Nephron progenitor cell (in vitro differentiated cells): ENCODE measurements at places on chromosomes 5 and 9.

- no peak for DNase-seq
Observed at GRCh38 chr5:179404321-179405053, 59.2 kb upstream of the ADAMTS2 start.

DNA sequence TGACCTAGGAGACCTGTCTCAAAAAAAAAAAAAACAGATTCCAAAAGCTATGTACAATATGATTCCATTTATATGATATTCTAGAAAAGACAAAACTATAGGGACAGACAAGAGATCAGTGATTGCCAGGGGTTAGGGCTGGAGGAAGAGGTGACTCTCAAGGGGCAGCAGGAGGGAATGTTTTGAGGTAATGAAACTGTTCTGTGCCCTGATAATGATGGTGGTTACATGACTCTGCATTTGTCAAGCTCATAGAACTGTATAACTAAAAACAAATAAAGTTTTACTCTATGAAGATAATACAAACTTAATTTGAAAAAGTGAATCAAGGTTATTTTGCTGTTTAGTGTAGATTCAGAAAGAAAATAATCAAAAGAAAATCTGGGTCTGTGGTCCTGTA is 125.3 kb upstream of the IQGAP2 start:
- DNase-seq: no peak

DNA sequence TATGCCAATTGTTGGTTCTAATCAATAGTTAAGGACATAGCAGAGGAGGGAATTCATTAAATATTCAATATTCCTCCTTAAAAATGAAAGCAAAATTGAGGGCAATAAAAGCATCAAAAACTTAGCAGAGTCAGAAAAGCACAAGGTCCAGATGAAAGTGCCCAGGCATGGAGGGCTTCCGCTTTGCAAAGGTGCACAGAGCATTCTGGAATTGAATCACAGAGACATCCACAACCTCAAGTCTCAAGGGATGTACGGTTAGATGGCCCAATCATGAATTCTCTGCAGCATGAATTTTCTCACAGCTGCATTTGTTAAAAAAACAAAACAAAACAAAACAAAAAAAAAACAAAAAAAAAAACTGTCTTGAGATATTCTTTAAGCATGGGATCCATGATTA is 253.7 kb downstream of the SPOCK1 start:
- no peak for DNase-seq

GRCh38 chr5:126695091-126695490 is 81.8 kb upstream of the LMNB1 start:
- no peak for DNase-seq

- DNase-seq: no peak
Observed at GRCh38 chr9:115733318-115734110, 420.1 kb upstream of the PAPPA start.

GRCh38 chr9:114588651-114589526 is 1.3 kb downstream of the ATP6V1G1 start:
- DNase-seq: no peak

- peak; percentile 8 for DNase-seq
Observed at GRCh38 chr9:79662537-79662956, 90.8 kb downstream of the TLE4 start.

DNA sequence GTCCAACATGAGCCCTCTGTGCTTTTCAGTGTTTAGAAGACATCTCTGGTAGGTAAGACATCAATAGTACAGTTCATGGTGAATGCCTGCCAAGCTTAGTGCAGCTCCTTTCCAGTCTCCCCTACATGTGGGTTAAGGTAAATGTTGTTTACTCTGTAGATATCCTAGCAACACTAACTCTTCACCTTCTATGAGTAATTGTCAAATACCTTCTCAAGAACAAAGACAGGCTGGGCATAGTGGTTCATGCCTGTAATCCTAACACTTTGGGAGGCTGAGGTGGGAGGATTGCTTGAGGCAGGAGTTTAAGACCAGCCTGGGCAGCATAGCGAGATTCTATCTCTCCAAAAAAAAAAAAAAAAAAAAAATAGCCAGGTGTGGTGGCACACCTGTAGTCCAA is 18.7 kb upstream of the RASGRF2 start:
- DNase-seq: no peak

GRCh38 chr9:98873951-98874371 is 66.5 kb downstream of the GALNT12 start:
- DNase-seq: no peak

DNA sequence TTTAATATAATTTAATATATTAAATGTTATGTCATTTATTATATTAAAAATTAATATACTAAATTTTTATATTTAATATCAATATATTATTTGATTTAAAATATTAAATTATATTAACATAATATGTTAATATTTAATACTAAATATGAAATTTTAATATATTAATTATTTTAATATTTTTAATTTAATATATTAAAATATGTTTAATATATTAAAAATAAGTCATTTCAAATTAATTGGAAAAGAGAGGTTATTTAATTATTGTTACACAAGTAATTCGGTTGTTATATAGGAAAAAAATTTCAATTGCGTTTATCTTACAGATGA is 114.2 kb downstream of the LIFR start:
- DNase-seq: no peak

GRCh38 chr5:172447646-172448365 is 6.5 kb downstream of the SH3PXD2B start:
- DNase-seq: no peak

DNA sequence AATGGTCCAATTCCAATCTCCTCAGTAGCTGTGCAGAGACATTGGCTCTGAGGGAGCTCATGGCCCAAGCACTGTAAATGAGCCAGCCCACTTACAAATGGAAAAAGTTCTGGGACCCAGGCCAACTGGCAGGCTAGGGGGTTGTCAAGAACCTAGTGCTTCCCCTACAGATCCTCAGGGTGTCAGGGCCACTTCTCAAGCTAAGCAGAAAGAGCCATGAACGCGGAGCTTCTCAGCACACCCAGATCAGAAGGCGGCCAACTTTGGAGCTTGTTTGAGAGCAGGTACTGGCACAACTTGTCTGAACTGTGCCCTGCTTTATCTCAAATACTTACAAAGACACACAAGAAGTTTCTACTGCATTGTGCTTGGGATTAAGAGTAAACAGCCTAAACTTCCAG is 17.5 kb downstream of the TLE1 start:
- no peak for DNase-seq

DNA sequence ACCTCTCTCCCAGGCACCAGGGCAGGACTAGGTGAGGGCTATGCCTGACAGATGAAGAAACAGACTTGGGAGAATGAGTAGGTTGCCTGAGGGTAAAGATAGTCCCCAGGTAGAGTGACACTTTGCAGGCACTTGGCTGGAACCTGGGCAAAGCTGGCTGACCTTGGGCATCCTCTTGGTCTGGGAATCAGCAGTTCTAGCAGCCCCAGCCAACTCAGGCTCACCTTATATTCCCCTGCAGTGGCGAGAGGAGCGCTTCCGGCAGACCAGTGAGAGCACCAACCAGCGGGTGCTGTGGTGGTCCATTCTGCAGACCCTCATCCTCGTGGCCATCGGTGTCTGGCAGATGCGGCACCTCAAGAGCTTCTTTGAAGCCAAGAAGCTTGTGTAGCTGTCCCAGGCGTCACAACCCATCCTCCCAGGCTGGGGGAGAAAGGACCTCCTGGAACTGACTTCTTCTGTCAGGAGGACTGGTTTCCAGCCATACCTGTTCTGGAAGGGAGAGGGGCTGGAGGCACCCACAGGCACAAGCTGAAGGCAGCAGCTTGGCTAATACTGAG is 3.1 kb downstream of the TMED9 start:
- no peak for DNase-seq

- DNase-seq: no peak
Observed at GRCh38 chr5:128192368-128192767, 108.8 kb downstream of the SLC12A2 start.

DNA sequence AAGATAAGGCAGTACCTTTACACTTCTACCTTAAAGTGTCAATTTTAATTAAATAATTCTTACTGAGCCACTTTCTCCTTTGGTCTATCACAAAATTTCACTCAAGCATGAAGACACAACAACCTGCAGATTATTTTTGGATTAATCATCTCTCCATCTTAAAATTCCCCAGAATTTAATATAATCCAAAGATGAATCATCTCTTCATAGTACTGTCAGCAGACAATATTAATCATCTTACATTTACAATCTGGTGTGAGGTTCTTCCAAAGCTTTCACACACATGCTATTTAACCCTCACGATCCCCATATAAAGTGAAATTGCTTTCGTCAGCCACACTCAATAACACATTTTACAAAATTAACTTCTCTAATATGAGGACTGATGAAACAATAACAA is 43.0 kb downstream of the LHFPL2 start:
- no peak for DNase-seq

GRCh38 chr5:67179697-67180361 is 16.8 kb downstream of the CD180 start:
- DNase-seq: no peak

DNA sequence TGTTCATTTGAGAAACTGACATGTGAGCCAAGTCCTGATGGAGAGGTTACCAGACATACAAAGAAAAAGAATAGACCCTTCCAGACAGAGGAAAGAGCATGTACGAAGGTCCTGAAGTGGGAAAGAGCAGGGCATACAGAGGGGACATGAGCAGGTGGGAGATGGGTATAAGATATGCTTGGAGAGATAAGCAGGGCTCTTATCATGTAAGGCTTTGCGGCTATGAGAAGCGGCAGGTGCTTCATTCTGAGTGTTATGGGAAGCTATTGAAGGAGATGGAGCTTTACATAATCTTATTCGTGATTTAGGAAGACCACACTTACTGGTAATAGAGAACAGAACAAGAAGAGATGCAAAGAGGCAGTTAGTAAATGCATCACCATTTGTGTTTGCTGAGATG is 417.1 kb downstream of the EBF1 start:
- DNase-seq: no peak

DNA sequence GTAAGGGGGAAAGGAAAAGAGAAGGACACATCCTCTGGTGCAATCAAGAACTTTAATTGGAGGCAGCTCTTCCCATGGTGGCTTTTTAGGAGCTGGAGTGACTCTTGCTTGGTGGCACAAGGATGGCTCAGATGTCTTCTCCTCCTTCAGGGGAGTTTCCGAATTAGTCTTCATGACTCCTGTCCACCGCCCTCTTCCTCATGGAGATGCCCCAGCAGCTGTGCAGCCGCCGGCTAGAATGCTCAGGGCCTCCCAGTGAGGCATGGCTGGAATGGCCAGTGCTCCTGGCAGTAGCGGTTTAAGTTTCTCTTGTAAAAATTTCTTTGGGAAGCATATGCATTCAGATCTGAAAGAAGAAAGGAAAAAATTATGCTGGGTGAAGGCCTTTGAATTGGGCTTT is 8.8 kb upstream of the TEX53 start:
- no peak for DNase-seq

DNA sequence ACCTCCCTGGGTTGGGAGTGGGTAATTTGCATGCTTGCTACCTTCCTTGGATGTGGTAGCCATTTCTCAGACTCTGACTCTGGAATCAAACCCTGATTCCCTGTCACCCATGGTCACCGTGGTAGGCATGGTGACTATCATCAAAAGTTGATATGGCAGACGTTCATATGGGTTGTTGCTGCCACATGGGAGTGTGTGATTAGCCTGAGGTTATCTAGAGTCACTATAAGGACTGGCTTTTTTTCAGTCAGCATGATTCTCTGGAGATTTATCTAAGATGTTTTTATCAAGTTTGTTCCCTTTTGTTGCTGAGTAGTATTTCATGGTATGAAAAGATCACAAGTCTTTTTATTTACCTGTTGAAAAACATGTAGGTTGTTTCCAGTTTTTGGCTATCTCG is 7.0 kb downstream of the RCL1 start:
- DNase-seq: no peak

DNA sequence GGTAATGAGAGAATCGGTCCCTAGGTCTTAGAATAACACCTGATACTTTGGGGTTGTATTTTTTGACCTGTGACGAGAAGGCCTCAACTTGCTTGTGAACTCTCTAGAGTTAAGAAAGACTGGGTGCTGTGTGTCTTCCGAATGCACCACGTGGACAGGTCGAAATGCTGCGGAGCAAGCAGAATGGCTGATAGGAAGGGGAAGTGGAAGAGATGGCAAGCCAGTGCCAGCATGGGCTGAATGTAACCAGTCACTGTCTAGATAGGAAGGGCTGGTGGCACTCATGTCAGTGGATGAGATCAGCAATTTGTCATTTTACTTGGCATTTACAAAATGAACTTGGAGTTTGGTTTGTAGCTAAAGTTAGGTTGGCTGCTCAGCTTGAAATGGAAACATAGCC is 5.6 kb downstream of the OTULINL start:
- DNase-seq: no peak

DNA sequence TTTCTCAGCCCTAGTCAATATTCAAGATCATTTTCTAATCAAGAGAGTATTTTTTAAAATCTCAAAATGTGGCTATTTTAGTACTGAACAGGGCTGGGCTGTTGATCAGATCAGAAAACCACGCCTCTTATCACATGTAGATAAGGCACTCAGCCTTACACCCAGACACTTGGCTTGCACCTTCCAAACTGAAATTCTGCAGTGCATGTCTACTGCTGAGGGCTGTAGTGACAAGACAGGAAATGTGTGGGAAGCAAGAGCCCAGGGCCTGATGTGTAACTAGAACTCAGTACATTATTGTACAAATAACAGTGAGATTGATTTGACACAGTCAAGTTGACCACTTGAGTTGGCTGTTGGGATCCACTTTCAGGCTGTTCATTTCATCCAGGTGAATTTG is 48.6 kb downstream of the UBE2QL1 start:
- no peak for DNase-seq

DNA sequence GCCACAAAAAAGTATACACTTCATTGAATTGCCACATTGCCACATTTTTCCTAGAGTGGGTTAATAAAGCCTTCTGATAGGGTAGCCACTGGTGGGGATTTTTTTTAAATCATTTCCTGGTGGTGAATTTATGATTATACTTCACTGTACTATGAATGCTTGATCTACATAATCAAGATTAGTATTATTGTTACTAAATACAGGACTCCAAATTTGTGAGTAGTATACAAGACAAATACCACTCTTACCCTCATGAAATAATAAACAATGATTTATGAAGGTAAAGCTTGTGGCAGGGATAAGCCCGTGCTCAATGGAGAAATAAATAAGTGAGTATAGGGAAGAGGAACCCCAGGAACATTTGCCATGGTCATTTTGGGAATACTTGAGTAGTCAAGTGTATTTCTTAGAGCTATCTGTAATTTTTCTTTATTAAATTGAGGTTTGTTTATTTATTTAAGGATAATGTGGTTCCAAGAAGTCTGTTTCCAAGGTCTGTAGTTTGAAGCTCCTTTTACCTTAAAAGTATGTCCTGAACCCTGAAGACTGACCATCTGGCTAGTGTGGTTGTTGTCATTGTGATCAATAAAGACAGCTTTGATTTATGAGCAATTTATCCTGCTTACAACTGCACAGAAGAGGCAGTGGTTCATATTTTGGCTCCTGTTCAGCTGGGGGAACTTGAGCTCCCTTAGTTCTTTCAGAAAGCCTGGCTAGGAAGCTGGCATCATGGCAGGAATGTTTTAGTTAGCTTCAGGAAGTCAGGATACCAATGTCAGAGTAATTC is 118.6 kb downstream of the ZSWIM6 start:
- no peak for DNase-seq

- DNase-seq: no peak
Observed at GRCh38 chr5:87076931-87077330, 190.8 kb upstream of the RASA1 start.
